Gastroesophageal sphincter (tissue), 4 donors: ENCODE measurements at places on chromosomes 6 and 20. TPM values are rescaled to one million over a fixed set of nuclear protein-coding genes. Genes with fewer than 3 reads are reported as not detected.

- ATAC-seq: no peak
Observed at GRCh38 chr6:142395768-142396231, 94.0 kb downstream of the ADGRG6 start.

DNA sequence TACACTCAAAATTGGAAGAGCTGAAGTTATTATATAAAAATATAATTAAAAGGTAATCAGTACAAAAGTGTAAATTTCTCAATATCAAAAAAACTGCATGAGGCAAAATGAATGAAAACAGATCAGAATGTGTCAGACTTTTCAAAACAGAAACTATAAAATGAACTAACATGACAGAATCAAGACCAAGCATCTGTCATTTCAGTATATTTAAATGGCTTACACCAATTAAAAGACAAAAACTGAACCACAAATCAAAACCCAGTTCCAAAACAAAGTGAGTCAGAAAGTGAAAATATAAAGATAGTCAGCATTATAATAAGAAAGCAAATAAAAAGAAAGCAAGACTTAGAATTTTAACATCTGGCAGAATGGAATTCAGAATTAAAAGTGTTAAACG lies 289.7 kb downstream of the UBE3D start:
- no peak for ATAC-seq

GRCh38 chr20:33418033-33418432 lies 16.7 kb upstream of the CDK5RAP1 start:
- no peak for ATAC-seq

GRCh38 chr6:128024969-128025368 lies 124.1 kb upstream of the THEMIS start:
- no peak for ATAC-seq

DNA sequence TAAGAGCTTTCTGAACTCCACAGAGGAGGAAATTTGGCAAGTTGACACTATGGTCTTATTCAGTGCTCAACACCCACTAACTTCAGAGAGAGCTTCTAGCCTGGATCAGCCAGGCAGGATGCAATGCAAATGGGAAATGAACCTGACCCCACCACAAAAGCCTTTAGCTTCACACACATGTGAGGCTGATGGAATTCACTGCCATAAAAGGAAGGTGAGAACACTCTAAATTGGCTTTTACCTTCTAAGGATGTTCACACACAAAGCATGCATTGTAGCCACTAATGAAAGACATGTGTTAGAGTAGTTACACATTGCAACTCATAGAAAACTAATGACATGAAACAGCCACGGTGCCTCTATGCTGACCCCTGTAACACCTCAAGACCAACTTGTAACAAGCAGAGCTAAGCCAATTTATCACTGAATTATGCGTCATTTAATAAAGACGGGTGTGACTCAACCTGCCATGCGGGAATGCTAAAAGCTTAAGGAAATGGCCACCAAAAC lies 262.1 kb downstream of the HACE1 start:
- ATAC-seq: no peak

DNA sequence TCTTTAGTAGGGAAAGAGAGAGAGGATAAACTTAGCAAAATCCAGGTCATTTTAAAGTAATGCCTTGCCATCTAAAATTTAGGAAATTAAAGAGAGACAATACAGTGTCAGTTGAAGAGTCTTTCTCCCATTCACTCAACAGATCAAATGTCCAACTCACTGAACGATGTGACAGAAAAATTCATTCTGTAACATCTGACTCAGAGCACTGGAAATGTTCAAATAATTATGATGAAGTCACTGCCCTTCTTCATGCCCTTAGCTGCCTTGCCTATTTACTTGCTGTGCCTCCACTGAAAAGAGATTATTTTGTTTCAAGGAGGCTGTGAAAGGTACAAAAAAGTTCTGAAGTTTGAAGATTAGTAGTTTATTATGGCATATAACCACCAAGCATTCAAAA lies 434.8 kb downstream of the ADGRB3 start:
- ATAC-seq: no peak

DNA sequence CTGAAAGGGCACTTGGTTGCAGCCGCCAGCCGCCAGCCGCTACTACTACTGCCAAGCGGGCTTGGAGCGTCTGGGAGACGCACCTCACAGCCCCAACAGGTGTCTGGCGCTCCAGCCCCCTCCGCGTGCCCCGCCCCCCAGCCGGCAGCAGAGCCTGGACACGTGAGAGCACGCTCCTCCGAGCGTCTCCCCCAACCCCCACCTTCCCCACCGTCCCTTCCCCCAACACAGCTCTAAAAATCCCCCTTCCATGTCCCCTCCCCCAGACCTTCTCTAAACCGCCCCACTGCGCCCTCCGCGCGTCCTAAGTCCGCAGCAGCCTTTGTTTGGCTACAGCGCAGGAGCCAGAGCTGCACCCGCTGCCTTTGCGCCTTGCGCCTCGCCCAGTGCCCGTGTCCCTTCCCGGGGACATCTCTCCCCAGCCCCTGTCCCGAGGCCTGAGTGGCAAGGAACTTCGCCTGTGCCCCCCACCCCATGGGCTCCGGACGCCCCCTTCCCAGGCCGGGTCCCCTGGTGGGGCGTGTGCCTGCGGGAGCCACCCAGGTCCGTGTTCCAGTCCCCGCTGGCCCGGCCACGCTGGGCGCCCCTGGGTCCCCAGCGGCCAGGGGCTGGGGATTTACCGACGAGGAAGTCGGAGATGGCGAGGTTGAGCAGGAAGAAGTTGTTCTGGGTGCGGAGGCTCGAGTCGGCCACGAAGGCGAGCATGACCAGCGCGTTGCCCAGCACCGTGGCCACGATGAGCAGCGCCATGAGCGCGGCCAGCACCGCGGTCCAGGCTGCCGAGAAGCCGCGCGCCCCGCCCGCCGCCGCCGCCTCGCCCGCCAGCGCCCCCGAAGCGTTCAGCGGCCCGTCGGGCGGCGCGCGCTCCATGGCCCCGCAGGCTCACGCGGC lies 732 bp downstream of the HRH3 start:
- no peak for ATAC-seq

- ATAC-seq: no peak
Observed at GRCh38 chr6:509676-510075, 118.1 kb downstream of the IRF4 start.

DNA sequence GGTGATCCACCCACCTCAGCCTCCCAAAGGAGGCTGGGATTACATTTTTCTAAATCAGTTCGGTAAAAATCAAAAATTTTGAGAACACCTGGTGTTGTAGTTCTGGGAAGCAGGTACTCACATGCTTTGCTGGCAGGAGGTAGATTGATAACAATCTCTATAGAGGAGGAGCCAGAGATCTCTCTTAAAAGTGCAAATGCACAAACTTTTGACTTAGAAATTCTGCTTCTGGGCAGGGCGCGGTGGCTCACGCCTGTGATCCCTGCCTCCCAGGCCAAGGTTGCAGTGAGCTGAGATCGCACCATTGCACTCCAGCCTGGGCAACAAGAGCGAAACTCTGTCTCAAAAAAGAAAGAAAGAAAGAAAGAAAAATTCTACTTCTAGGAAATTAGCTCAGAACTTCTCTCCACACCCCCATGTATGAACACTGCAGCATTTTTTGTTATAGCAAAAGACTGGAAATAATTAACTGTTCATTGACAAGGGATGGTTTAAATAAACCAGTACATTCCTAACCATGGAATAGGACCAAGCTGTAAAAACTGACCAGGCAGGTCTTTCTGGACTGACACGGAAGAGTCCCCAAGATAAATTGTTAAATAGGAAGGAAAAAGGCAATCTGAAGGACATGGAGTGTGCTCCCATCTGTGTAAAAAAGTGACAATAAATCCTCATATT lies 14.4 kb upstream of the TRIB3 start:
- ATAC-seq: no peak

- no peak for ATAC-seq
Observed at GRCh38 chr20:3909952-3910366, 20.8 kb downstream of the PANK2 start.

GRCh38 chr20:50724851-50725723 lies 6.3 kb upstream of the PARD6B start:
- ATAC-seq: peak; percentile 82

DNA sequence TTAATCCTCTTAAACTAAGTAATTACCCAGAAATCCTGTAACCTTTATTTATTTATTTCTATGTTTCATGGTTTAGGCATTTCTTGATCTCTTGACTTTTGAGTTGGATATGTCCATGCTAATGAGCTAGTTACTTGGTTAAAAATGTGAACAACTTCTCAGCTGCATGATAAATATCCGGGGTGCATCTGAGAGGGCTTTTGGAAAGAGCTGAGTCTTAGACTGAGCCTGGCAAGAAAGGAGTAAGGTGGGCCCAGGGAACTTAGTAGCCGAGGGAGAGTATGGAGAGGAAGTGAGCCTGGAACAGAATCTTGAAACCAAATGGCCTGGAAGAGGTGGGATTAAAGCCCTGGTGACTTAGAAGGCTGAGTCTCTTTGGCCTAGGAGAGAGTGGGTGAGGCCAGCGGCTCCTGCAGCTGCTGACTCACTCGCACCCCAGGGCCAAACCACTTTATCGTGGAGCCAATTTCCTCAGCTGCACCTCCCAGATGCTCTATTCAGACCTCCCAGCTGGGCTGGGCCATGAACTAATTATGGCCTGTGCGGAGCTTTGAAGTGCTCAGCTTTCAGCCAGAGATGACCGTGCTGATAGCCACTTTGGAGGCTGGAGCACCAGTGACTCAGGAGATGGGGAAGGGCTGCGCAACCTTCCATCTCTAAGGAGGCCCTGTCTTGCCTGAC lies 19.1 kb downstream of the TGM3 start:
- peak; percentile 77 for ATAC-seq

ENPP5 gene
- 2.6 TPM for total RNA-seq

DNAAF9 gene
- total RNA-seq: 59.4 TPM

TGM3 gene
- total RNA-seq: 2.4 TPM

ADGRF1 gene
- not detected for total RNA-seq

NRSN1 gene
- total RNA-seq: 0.47 TPM

SNAI1 gene
- 2.6 TPM for total RNA-seq

ANGPT4 gene
- 0.15 TPM for total RNA-seq

OR12D3 gene
- total RNA-seq: not detected

ECT2L gene
- not detected for total RNA-seq

MEI4 gene
- 0.31 TPM for total RNA-seq
